ENCODE measurements at places on chromosomes 2 and 18. TPM values are rescaled to one million over a fixed set of nuclear protein-coding genes. Genes with fewer than 3 reads are reported as not detected.

REG3A gene
- not detected for total RNA-seq

KCNF1 gene
- not detected for total RNA-seq

SLC25A12 gene
- 27.4 TPM for total RNA-seq

FBXO48 gene
- 2.4 TPM for total RNA-seq

LYG2 gene
- total RNA-seq, result not detected

WNT10A gene
- not detected for total RNA-seq

ATF2 gene
- 58.5 TPM for total RNA-seq

DNA sequence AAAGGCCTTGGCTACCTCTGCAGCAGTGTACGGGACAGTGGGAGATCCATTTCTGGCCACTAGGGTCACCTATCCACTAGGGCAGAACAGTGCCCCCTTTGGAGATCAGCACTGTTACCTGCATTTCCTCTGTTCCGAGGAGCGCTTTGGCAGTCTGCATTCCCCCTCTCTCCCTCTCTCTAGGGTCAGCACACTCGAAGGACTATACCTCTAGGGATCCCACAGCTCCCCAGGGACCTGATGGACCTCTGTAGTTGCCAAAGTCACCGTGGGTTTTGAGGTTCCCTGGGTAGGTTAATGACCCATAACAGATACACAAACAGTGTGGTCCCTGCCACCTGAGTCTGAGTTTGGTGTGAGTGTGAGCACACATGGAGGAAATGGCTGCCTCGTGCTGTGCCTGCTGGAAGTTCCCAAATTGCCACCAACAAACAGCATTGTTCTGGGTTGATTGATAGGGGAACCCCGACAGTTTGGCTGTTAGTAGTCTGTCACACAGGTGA is 99.8 kb upstream of the VWC2L start:
- DNase-seq, result no peak

DNA sequence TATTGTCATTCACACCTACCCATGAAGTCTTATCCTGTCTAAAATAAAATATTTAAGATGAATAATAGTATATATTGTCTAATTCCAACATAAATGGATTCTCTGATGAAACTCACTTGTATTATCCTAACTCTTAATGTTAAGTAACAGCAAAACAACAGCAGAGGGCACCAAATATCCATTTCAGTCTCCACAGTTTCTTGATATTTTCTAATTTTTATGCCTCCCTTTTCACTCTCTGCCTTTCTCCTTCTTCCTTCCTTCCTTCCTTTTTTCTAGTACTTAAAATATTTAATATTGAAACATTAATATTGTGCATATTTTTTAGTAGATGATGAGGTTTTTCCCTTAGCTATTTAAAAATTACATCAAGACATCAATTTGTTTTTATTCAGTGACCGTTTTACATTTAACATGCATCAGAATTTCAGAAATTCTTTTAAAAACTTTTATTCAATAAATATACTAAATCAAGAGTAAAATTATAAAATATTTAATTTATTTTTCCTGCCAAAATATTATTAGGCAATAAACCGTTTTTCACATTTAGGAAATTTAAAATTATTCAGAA is 97.6 kb downstream of the WDR7 start:
- DNase-seq, result no peak

DNA sequence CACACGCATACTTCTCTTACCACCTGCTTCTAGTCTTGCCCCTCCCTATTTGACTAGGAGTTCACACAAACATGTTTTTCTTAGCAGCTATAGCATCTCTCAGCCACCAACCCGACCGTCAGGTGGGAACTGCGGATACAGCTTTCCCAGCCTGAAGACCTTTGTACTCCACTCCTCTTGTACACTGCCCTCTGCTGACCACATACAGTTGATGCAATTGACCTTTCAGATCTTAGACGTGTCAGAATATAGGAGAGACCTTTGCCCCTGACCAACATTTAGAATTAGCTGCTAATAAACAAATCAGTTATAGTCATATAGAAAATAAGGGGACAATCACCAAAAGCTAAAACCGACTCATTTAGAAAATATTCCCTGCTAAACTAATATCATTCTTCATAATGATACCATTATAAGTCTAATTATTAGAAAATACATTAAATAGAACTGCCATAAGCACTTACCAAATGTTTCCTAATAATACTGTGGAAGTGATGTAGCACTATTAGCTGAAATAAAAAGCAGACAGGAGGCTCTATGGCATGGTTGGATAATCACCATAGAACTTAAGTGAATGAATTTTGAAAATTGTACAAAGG is 208.4 kb downstream of the RAD51AP2 start:
- DNase-seq, result peak; percentile 20

- DNase-seq, result no peak
These were observed 26.4 kb downstream of the WDFY1 start for GRCh38 chr2:223918671-223919134.

GRCh38 chr2:216081487-216082116 is at the start of the genes PECR and TMEM169:
PECR (minus strand) TSS chr2:216081809; CDS start chr2:216081741, 68 bp downstream.
TMEM169 (plus strand) TSS chr2:216081919; CDS start chr2:216095964, 14,045 bp downstream.
- peak; percentile 86 for DNase-seq

DNA sequence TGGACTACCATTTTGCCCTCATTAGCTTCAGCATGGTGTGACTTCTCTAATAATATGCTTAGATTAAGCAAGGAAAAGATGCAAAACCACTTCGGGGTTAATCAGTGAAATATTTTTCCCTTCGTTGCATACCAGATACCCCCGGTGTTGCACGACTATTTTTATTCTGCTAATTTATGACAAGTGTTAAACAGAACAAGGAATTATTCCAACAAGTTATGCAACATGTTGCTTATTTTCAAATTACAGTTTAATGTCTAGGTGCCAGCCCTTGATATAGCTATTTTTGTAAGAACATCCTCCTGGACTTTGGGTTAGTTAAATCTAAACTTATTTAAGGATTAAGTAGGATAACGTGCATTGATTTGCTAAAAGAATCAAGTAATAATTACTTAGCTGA is 16.3 kb downstream of the TYMS start:
- no peak for DNase-seq

DNA sequence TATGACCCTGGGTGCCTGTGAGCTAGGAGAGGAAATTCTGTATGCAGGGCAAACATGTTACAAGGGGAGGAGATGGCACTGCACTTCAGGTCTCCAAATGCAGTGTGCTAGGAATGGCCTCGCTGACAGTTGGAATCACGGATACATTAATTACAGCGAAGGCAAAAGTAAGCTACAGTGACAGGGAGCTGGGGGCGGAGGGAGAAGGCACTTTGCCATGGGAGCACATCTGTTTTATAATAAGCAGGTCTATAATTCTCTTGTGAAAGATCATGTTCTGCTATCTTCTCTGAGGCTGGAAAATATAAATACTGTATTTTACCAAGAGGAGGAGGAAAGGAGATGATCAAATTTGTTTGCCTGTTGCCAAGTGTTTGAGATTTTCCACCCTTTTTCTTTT is 56.3 kb upstream of the FZD5 start:
- no peak for DNase-seq

DNA sequence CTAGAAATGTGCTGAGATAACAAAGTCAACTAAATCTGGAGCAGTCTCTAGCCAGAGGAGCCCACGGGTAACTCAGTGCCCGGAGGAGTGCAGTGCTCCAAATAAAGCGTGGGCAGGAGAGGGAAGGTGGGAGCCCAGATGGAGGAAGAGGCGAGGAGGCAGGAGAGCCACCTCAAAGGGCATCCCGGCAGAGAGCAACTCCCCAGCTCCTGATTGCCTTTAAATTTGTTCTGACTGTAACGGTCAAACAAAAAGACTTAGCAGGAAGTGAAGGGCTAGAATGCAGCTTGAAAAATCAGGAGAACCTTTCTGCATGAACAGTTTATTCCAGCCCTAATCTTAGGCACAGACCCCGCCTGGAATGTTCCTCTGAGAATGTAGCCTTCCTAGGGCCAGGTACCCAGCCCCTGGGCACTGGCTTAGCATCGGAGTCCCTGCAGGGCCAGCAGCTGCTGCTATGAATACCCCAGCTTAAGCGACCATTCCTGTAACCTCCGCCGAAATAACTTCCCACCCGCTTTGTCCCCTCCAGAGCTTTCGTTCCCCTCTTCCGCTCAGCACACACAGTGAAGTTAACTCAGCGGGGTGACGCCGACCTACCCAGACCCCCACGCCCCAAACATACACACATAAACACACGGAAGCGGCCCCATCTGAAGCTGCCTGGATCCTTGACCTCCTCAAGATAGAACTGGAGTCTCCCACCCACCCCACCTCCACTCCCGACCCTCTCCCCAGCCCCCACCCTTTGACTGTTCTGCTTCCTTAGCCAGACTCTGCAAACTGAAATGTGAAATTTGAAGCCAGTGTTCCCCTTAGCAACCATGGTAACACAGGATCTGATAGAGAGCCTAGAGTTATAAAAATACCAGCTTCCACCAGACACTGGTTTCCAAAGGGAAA is 123.2 kb downstream of the SMAD7 start:
- peak; percentile 12 for DNase-seq

- DNase-seq, result no peak
These were observed 113.1 kb upstream of the SRD5A2 start for GRCh38 chr2:31693882-31694281.

DNA sequence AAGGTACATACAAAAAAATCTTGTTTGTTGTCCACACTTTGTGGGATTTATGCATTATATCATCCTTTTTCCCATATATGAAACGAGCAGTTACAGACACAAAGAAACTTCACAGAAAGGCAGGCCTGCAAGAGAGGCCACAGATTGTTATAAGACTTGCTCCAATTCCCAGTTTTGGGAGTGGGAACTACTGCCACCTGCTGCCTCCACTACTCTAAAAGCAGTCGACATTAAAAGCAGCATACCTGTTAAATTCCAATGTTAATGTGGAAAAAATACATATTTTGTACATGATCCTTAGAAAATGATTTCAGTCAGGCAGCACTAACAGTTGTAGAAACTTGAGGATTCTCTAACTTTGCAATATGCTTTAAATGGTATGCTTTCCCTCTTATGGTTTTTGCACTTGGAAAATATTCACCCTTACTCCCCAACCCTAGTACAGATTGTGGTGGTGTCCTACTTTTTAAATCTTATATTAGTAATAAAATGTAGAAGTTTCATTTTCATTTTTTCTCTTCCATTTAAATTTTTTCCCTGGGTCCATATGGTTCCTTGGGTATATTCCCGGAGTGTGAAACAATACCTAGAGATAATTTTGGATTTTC is 37.9 kb downstream of the SLC38A11 start:
- no peak for DNase-seq

DNA sequence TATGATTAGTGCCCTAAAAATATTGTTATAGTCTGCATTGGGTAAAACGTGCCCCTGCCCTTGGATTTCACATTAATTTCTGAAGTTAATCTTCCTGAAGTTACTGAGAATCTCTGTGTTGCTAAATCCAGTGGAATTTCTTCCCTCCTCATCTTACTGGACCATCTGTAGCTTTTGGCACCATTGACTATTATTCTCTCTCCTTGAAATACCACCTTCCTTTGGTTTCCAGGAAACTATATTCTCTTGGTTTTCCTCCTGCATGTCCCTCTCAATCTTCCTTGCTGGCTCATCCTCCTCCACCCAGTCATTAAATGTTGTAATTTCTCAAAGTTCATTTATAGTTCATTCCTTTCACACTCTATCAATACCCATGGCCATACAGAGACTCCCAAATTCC is 110.6 kb upstream of the SLC35G4 start:
- no peak for DNase-seq

DNA sequence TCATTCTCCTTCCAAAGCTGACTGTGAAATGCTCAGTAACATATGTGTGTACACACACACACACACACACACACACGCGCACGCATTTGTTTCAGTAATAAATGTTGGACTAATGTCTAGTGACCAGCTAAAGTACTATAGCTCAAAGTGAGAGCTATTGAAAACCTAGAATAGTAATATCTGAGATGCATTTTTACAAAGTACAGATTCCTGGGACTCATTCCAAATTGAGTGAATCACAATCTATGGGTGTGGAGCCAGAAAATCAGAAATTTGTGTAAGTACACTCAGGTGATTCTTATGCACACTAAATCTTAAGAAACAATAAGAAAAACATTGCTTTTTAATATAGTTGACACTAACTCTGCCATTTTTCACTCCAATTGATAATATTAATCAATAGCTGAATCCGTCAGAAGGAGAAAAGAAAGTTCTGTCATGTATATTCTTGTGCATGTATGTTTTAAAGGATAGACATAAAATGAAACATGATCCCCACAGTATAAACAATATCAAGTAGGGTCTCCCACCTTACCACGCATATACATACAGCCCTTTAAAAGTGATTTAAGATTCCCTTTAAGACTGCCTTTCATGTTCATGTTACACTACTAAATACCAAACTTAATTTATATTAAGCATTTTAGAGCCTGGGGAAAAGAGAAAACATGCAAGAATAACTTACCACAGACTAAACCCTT is 123.5 kb downstream of the ATAD2B start:
- no peak for DNase-seq

Data from activated CD8-positive, alpha-beta T cell treated with anti-CD3 and anti-CD28 coated beads, Interleukin-2, amount 10 ng/mL, durations not matched to agents 7 days and 5 days (primary cell).